ENCODE measurements at places on chromosomes 7 and 10.

DNA sequence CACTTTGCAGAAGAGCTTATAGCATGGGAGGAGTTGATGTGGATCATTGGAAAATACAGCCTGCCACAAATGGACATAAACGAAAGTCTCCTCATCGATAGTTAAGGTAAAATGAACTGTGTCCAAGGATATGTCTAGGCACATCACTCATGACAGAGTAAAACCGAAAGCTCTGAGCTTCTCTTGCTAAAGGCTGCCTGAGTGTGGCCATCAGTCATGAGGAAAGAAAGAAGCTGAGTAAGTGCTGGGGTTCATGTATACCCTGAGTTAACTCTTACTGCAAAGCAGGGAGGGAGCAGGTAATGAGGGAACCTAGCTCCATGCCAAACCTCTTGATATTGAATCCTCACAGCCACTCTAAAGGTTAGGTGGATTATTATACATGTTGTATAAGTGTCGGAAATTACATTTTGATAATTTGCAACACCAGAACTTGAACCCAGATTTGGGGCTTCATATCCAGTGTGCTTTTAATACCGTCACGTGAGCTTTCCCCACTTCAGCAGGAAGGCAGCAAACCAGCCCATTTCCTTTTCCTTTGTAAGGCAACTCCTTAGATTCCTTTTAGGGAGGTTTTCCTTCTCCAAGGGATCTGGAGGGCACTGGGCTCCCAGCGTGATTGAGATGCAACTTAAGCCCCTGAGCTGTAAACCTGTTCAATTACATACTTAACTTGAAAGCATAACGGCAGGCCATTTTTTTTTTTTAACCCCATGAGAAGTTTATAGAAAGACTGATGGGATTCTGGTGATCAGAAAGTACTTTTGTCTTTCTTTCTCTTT lies 215.0 kb downstream of the PHF14 start:
- DNase-seq, result no peak

GRCh38 chr7:109479388-109479787 lies 909.7 kb downstream of the DNAJB9 start:
- DNase-seq, result no peak

DNA sequence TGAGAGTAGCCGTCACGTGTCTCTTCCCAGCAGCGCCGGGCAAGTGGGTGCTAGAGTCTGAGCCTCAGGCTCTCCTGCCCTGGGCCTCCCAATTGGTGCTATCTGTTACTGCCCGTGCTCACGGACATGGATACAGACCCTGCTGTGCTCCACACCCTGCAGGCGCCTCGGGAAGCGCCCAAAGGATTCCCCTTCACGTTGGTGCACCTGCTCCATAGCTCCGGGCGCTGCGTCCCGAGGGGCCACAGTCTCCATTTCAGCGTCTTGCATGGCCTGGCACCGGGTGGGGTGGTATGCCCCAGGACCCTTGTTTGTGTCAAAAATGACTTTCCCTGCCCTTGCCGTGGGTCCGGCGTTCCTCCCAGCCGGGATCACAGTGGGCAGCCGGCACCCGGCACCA lies 13.8 kb upstream of the ZNF212 start:
- no peak for DNase-seq

GRCh38 chr10:104197364-104197763 lies 34.8 kb downstream of the CFAP43 start:
- DNase-seq, result no peak

GRCh38 chr10:71334221-71334791 lies 15.2 kb downstream of the SLC29A3 start:
- no peak for DNase-seq
